ENCODE measurements at places on chromosomes 7 and 10.
A peak's percentile ranks its signal among the peaks of the same experiment; 100 is the strongest.

- DNase-seq: no peak
Measured at GRCh38 chr7:97694355-97694754, 37.5 kb upstream of the TAC1 start.

GRCh38 chr10:36506697-36507496 is 618.5 kb upstream of the ANKRD30A start:
- no peak for DNase-seq

DNA sequence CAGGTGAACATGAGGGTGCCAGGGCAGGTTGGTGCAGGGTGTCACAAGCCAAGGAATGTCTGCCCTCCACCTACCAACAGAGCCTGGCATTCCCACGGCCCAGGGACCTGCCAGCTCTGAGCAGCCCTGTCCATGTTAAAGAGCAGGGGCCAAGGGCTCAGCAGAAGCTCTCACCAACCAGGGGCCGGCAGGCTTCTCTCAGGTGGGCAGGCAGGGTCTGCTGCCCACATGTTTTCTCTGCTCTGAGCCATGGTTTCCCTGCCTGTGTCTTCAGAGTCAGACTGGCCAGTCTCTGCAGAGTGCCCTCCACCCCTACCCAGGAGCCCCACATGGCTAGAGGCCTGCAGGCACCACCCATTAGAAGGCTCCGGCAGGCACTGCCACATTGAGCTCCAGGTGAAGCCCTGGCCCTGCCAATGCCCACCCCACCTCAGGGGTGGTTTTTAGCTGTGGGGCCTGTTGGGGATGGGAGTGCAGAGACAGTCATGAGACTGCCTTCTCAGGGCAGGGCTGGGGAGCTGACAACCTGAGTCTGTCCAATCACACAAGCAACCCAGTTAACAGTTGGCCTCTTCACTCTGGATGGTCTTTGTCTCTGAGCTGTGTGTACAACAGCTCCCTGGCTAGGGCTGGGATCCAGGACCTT is 135.9 kb downstream of the ARHGAP22 start:
- no peak for DNase-seq

DNA sequence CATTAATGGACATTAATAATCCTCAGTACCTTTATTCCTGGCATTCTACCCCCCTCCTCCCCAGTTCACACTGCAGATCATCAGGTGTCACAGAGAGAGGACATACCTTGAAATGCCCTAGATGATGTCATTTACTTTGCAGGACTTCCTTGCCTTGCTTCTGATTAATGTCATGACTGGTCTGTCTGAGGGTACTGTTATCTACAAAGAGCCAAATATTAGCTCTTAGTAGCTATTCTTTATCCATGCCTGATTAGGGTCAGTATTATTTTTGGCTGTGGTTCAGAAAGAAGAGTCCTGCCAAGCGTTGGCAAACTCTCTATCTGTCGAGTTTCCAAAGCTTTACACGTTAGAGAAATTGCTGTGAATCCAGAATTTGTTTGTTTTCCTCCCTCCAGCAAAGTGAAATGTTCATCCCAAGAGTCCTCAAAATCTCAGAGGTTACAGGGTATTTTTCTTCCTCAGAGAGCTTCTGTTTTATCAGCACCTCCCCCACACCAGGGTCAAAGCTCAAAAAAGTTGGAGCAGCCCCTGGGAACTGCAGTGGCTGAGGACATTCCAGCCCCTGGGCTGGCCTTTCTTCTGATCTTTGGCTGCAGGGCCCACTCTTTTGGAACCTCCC is 12.6 kb downstream of the SCD start:
- no peak for DNase-seq

DNA sequence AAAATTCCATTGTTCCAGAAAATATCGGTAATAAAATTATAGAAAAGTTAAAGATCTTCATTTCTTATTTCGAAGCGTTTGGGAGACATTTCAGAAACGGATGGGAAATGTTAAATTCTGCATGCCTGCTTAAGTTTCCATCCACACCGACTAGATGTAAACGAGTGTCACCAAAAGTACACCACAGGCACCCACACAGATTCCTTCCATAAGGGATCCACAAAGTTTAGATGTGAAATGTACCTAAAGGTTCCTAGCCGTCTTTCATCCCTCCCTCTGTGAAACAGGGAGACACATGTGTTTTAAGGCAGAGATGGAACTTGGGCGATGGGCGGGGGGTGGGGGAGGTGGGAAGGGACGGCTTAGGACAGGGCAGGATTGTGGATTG is 621 bp upstream of the CAV1 start:
- no peak for DNase-seq

DNA sequence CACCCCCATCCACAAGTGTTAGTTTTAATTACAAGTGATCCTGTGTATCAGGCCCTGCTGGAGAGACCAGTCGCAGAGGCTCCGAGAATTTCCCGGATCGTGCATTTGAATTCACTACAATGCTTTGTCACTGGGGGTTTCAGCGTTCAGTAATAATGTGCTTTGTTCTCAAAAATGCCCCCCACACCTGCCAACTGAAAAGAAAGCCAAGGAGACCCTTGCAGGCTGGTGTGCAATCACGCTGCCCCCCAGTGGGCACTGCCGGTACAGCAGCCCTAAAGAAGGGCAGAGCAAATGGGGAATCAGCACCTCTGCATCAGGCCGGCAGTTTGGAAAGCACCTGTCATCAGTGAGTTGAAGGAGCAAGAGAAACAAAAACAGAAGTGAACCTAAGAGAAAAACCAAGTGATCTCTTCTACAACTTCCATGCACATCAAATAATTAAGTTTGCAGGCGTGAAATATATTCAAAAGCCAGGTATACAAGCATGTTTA is 177.6 kb downstream of the PARD3 start:
- DNase-seq: peak; percentile 68

DNA sequence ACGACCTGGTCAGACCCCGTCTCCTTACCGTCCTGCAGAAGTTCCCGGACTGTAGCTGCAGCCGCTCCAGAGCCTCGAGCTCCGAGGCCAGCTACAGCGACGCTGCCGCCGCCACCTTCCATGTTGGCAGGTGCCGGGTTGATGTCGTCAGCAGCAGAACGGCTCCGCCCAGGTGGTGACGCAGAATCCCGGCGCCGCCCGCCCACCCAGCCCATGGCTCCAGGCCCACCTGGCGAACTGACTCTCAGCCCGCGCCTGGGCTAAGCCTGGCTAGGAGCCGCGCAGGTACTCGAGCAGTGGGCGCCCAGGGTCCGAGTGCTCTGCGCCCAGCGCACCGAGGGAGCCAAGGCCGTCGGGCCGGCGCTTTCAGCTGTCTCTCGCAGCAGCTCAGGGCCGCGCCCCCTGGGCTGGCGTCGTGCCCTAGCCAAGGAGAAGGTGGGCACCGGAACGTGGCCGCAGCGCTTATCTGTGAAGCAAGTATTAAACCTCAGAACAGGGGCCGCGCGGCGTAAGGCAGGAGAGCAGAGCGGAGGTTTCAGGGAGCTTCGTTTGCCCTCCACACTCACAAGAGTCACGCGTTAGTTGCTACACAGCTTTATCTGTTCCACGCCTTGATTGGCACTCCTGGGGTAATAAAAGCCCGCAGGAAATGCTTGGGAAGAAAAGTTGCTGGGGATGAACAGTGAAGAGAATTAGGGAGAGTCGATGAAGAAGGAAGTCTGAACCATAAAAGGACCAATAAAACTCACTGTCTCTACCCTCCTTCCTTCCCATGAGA is at the start of the genes COG5 and DUS4L:
Gene COG5 (minus strand): TSS at position 146 of the 778 bp plus-strand sequence. CDS start 24 bp downstream, at position 122.
Gene DUS4L (plus strand): TSS at position 197 of the 778 bp plus-strand sequence. CDS start 3,100 bp downstream, outside the sequence.
- peak; percentile 90 for DNase-seq

DNA sequence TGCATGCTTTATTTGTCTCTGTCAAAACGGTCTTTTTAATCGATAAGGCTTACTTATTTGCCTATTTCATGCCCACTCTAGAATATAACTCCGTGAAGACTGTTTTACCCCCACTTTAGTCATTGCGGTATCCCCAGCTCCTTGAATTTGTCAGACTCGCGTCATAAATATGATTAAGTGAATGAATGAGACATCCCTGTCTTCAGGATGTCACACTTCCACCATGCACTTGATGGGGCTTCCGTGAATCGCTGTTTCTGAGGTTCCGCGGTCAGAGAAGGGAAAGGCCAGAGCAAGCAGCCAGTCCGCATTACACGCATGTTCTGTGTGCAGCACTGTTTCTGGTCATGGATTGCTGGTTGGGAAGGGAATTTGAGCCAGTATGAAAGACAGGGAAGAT is 138.8 kb downstream of the CELF2 start:
- DNase-seq: no peak

- no peak for DNase-seq
Measured at GRCh38 chr10:110274072-110274627, 30.6 kb downstream of the SMNDC1 start.

- DNase-seq: peak; percentile 40
Measured at GRCh38 chr7:114048386-114049235, 129.8 kb upstream of the PPP1R3A start.

- DNase-seq: no peak
Measured at GRCh38 chr10:127561647-127562046, 12.5 kb downstream of the NPS start.

GRCh38 chr7:121401896-121402295 is 5.8 kb upstream of the FAM3C start:
- no peak for DNase-seq

- no peak for DNase-seq
Measured at GRCh38 chr10:374354-374753, 239.1 kb downstream of the ZMYND11 start.

GRCh38 chr10:15485684-15486316 is 114.7 kb upstream of the FAM171A1 start:
- DNase-seq: no peak

DNA sequence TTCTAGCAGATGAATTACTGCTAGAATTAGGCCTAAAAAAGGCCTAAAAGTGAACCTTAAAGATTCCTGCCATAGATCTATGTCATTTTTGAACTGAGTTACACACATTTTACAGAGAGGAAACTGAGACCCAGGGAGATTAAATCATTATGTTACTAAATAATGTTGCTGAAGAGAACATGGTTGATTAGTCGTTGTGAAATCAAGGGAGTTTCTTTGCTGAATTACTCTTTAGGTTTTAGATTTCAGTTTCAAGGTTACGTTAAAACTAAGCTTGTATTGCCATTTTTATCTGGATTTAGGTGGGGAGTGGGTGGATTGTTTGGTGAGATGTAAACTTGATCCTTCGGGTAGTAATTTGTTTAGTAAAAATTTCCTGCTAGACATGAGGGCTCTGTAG is 21.3 kb downstream of the CDK14 start:
- no peak for DNase-seq

GRCh38 chr7:95558864-95559263 is 37.5 kb downstream of the PDK4 start:
- DNase-seq: no peak

DNA sequence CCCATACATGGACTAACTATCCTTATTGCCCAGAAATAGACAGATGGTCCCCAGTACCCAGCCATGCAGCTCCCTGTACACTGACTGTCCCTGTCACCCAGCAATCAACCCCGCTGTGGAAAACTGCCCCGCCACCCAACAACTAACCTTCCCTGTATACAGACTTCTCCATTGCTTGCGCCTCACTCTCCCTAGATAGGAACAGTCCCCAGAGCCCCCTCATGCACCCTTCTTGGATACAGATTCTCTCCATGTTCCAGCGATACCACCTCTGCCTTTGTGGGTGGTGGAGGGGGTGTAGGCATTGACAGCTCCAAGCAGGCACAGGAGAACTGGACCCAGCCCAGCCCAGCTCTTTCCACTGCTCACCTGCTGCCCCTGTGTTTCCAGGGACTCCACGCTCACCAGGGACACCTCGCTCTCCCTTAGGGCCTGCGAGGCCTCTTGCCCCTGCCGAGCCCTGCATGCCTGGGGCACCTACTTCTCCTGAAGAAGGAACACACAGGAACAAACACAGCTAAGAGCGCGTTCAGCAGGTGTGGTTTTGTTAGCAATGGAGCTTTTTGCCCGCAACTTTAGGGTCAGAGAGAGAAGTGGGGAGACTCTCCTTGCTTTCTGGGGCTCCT is 7.2 kb downstream of the SFTPD start:
- no peak for DNase-seq

GRCh38 chr10:84762754-84763394 is 434.5 kb downstream of the CCSER2 start:
- DNase-seq: no peak

DNA sequence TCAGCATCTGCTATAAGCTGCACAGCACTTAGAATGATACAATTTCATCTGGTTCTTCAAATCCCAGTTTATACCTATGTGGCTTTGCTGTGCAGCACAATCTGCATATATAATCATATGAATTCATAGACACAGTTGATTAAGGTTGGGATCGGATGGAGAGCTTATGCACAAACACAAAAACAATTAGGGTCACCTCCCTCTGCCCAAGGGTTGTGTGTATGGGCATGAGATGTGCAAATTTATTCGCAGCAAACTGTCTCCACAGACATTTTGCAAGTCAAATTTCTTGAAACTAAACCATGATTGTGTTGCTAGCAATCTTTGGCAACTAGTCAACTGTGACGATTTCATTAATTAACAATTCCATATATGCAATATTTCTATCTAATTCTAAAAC is 955.7 kb downstream of the SORCS3 start:
- DNase-seq: no peak

GRCh38 chr10:116274064-116274904 is 1.3 kb upstream of the GFRA1 start:
- DNase-seq: peak; percentile 15

GRCh38 chr10:29732918-29733317 is 98.1 kb upstream of the SVIL start:
- no peak for DNase-seq
